Stimulated activated CD8-positive, alpha-beta memory T cell treated with anti-CD3 and anti-CD28 coated beads, Interleukin-7, amount 100 ng/mL, for 1 hour (primary cell): ENCODE measurements at places on chromosomes 3 and 15.
A peak's percentile ranks its signal among the peaks of the same experiment; 100 is the strongest.

- DNase-seq: no peak
These were observed 1.0 kb downstream of the C3orf80 start for GRCh38 chr3:160226026-160226907.

DNA sequence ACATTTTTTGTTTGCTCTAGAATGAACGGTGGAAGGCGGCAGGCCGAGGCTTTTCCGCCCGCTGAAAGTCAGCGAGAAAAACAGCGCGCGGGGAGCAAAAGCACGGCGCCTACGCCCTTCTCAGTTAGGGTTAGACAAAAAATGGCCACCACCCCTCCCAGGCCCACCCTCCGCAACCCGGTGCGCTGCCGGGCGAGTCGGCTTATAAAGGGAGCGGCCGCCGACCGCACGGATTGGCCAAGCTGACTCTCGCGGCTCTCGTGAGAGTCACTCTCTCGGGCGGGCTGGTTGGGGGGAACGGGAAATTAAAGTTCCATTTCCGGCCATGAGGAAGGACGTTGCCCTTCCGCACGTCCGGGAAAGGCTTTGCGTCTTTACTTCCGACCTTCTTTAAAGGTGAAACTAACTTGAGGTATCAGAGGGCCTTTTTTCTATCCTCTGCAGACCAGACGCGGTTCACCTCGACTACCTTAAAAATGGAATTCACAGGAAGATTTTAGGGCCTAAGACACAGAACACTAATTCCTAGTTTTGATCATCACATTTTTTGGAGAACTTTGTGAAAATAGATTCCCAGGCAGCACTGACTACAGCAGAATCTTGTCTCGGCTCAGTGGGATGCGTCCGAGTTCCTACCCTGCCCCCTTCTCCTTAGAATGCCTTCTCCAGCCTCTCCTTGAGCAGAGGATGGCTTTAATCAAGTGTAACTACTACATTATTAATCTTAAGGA, at the start of gene TERC:
Gene TERC, minus strand, starts transcription at position 179 of the 731 bp plus-strand sequence.
- peak; percentile 84 for DNase-seq

DNA sequence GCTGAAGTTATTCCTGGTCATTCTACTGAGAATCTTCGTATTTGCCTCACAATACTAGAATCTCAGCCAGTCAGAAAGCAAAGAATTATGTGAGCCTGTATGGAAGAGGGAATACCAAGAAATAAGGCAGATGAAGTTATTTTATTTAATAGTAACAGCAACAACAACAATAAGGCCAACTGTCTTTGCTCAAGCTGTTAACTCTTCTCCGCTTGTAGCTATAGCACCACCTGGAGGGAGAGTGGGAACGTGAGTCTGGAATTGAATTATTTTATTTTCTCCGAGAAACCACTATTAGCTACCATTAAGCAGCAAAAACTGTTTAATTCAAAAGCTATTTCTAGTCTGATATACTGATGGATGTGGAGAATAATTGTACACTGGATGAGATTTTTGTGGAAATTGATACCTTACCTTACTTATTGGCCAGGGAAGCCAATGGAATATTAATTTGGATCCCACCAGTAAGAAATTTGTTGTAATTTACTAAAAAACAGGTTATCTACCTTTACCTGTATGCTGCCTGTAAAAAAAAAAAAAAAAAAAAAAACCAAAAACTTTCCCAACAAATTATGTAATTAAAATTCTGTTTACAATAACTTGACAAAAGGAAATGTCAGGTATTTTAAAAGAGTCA, 50.1 kb downstream of the CALML4 start:
- no peak for DNase-seq

GRCh38 chr3:172009803-172010202, 29.6 kb upstream of the FNDC3B start:
- no peak for DNase-seq

GRCh38 chr3:106533093-106533787, 664.4 kb upstream of the CBLB start:
- DNase-seq: no peak

GRCh38 chr3:110341047-110341446, 730.6 kb upstream of the NECTIN3 start:
- no peak for DNase-seq

DNA sequence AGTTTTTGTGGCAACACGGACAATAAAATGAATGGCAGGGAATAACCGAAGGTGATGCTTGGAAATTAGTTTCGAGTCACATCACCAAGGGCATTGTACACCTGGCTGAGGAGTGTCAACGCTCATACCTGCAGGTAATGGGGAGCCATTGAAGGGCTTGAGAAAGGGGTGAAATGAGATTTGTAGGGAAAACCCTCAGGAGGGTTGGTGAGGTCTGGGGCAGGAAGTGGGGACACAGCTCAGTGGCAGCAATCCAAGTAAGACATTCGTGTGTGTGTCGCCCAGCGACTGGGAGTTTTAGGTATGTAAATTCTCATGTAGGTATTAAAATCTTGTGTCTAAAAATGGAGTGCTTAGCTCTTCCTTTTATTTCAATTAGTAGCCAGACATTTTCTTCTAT, 14.3 kb downstream of the PARP14 start:
- DNase-seq: no peak

GRCh38 chr3:30795176-30795575, 99.3 kb downstream of the GADL1 start:
- DNase-seq: no peak

GRCh38 chr3:190076601-190077394, 43.9 kb downstream of the P3H2 start:
- DNase-seq: no peak

DNA sequence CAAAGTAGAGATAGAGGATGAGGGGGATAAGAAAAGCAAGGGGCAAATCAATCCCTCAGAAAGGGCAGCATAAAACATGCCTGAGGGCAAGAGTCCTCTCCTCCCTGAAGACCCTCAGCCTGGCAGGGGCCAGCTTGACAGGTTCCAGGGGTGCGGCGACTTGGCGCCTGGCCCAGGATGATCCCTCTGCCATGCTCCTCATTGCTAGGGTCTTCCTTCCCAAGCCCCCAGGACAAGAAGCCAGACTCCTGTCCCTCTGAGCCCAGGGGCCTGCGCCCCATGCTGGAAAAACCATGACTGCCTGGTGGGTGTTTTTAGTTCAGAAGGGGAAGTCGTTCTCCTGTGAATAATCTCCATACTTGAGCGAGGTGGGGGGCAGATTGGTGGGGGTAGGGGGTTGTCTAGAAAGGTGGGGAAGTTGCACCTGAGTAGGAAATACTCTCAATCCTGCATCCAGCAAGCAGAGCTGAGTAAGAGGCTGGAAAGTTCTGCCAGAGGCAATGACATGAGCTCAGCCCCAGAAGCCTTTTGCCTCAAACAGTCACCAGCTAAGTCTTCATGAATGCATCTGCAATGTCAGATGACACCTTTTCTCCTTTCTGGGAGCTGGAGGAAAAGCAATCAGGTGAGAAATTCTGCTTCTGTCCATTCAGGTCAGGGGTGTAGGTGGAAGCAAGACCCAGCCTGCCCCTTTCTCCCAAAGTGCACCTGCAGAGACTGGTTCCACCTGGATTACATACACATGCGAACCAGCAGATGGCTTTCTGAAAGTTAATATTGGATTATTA, 18.3 kb downstream of the SLC12A8 start:
- no peak for DNase-seq

DNA sequence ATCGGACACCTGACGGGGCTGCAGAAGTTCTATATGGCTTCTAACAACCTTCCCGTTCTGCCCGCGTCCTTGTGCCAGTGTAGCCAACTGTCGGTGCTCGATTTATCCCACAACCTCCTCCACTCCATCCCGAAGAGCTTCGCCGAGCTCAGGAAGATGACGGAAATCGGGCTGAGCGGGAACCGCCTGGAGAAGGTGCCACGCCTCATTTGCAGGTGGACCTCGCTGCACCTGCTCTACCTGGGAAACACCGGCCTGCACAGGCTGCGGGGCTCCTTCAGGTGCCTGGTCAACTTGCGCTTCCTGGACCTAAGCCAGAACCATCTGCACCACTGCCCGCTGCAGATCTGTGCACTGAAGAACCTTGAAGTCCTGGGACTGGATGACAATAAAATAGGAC, 9.8 kb upstream of the LRRC34 start:
- DNase-seq: no peak

- no peak for DNase-seq
These were observed 2.0 kb downstream of the SIDT1 start for GRCh38 chr3:113534365-113534764.

DNA sequence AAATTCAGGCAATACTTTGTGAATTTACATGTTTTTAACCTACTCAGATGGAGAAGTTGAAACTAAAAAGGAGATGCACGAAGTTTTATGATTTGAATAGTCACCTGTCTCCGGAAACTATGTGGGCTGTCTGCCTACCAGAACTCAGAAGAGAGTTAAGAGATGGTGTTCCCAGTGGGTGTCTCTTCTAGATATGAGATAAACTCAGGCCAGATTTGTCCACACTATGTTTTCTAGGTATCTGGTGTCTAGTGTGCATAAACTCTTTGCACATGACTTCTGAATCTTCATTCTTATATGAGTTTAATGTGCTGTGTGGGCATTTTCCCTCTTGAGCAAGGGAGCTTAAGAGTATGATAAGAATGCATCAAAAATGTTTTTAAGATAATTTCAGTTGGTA, 222.8 kb downstream of the FOXP1 start:
- no peak for DNase-seq

GRCh38 chr3:128289534-128289933, 136.3 kb downstream of the EEFSEC start:
- no peak for DNase-seq

GRCh38 chr3:58518291-58518789, 18.6 kb downstream of the ACOX2 start:
- no peak for DNase-seq

DNA sequence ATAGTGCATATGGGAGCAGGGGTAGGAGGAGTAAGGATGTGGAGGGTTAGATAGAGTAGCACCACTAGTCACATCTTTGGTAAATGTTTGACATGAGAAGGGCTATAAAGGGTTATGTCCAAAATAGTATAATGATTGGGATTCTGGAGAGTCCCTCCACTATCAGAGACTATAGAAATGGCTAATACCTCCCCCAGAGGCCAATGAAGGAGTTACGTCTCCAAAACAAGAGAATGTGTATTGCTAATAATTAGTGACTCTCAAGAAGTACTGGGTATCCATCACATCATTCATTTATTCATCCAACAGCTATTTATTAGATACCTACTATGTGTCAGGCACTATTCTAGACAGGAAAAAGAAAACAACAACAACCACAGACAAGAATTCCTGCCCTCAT, 203.7 kb upstream of the UMPS start:
- DNase-seq: no peak

DNA sequence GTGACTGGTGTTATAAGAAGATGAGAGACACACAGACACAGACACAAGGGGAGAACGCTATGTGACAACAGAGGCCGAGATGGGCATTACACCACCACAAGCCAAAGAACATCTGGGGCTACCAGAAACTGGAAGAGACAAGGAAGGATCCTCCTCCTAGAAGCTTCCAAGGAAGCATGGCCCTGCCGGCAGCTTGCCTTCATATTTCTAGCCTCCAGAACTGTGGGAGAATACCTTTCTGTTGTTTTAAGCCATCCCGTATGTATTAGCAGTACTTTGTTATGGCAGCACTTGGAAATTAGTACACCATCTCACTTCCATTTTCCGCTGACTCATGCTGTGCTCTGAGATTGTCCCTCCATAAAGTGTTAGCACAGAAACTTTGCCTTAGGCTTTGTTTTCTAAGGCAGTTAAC, 38.7 kb upstream of the CA12 start:
- no peak for DNase-seq

GRCh38 chr15:78090422-78091063, 1.8 kb upstream of the SH2D7 start:
- no peak for DNase-seq

DNA sequence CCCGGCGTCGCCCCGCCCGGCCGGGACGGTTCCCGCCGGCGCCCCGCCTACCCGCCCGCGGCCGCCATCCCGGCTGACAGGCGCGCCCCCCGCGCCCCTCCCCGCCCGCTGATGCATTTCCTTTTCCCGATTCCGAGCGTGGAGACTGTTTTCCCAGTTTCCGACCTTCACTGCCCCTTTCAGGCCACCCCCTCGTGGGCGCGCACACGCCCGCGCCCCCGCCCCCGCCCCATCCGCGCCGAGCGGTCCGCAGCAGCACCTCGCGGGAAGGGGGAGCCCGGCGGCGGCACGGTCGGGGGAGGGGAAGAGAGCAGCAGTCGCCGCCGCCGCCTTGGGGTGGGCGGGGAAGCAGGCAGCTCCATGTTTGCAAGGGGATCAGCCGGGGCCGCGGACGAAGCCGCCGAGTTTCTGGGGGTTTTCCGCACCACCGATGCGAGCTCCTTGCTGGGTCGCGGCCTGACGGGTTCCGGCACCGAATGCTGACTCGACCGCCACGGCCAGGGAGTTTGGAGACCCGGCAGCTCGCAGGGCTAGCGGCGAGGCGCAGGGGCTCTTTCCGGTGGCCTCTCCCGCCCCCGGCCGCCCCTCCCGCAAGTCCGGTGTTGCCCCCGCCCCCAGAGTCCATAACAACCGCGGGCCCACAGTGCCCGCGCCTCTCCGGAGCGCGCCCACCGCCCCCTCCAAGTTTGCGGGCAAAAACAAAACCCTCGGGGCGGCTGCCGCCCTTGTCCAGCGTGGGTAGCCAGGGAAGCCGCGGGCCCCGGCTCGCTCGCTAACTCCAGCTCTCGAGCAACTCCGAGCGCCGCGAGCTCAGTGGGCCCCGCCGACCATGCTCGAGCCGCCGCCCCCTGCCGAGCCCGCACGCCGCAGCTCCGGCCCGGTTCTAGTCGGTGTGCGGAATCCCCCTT, 3.2 kb upstream of the SIN3A start:
- peak; percentile 51 for DNase-seq

- DNase-seq: no peak
These were observed 66.9 kb upstream of the MYO5C start for GRCh38 chr15:52362497-52362896.

DNA sequence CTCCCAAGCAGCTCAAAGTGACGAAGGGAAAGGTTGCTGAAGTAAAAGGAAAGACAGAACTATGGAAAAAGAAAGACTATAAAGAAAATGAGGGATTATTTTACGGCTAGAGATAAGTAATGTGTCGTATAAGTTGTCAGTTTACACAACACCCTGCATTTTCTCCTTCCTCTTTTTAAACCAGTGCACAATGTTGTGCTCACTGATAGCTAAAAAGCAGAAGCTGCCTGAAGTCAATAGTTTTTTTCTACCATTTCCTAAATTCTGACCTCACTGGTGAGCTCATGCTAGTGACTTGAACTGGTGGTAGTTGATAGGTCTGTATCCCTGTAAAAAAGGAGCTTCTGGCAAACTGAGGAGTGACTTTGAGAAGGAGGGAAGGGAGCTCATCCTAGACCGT, 368.6 kb upstream of the GBE1 start:
- DNase-seq: no peak

- no peak for DNase-seq
These were observed 68.0 kb upstream of the NDUFB4 start for GRCh38 chr3:120528163-120528562.

DNA sequence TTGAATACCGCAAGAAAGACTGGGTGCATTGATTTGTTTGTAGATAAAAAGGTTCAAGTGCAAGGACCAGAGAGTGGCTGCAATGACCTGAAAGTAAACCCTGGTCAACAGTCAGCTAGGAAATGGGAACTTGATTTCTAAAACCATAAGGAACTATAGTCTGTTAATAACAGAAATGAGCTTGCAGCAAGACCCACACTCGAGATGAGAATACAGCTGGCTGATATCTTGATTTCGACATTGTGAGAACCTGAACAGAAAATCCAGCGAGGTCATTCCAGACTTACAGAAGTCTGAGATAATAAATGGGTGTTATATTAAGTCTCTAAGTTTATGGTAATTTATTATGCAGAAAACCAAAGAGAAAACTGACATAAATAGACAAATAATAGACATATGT, 177.3 kb downstream of the NFKBIZ start:
- no peak for DNase-seq

- no peak for DNase-seq
These were observed 273.1 kb downstream of the ULK4 start for GRCh38 chr3:41688595-41689380.

GRCh38 chr3:38574411-38575278, 74.8 kb downstream of the SCN5A start:
- DNase-seq: no peak
